ENCODE measurements at places on chromosomes 2 and 18.

GRCh38 chr18:23623040-23623439 lies 36.7 kb upstream of the NPC1 start:
- DNase-seq: no peak

GRCh38 chr2:164671664-164672396 lies 50.5 kb upstream of the GRB14 start:
- DNase-seq: no peak

DNA sequence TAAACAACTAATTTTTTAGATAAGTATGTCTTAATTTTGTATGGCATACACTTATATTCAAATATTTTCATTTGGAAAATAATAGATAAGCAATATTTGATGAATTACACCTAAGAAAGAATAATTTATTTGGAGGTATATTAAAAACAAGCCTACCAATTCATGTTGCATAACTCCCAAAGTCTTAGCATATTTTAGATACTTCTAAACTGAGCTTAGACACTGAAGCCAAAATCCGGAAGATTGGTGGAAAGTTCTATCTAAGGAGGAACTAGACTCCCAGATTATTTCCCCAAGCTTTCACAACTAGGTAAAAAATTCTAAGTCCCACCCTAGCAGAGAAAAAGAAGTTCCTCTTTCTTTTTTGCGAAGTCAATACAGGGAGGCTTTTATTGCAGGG lies 221.0 kb upstream of the MMADHC start:
- no peak for DNase-seq

GRCh38 chr2:201517094-201517493 lies 65.6 kb downstream of the STRADB start:
- DNase-seq: no peak

DNA sequence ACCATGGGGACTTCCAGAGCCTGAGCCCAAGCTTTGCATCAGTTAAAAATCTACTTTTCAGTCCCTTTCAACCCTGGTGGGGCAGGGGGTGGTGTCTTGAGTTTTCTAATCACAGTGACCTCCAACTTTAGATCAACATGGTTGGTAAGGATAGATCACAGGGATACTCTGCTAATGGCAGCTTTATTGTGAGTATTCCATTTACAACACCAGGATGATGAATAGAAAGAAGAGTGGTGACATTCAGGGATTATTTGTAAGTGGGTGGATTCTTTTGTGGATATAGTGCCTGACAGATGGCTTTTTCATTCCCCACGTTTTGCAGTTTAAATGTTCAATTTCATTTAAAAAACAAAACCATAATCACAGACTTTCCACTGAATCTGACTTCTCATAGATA lies 51.3 kb downstream of the ZNF532 start:
- DNase-seq: no peak

- DNase-seq: no peak
These were observed 9.0 kb upstream of the YWHAQ start for GRCh38 chr2:9639740-9640343.

DNA sequence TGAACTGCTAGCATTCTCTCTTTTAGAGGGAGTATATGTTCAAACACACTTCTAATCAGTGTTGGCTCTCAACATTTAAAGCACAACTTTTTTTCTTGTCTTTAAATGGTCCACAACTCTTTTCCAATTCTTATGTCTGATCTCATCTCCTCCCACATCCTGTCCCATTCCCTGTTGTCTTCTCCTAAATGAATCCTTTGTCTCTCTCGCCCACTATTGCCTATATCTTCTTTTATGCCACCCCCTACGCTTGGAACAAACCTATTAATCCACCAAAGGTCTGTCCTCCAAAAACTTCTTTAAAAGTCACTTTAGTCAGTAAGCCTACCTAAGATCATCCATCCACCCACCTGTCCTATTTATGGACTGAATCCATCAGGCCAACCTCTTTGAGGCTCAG lies 235.5 kb upstream of the SMAD7 start:
- no peak for DNase-seq

DNA sequence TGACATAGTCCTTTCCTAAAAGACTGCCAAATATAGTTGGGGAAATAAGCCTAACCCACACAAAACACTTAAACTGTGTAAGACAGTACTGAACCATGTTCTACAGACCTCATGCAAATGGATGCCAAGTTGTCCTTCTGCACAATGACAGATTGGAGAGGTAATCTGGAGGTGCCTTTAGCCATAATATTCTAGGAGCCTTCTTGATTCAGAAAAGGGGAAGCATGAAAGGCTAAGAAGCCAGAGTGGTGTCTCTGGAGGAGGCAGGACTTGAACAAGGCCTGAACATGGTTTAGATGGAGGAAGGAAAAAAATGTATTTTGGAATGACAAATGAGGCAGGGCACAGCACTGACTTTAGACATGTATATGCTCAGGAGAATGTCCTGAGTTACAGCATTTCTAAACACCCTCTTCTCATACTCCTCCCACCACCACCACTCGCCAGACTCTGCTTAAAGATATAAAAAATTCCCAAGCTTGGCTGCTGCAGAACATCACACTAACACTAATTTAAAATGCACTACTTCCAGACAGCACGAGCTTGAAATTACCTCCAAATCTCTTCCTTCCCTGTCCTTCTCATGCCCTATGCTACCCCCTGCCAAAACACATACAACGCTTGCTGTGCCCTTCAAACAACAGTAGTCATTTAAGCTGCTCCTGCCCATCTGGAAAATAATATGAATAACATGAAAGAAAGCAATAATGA lies 110.4 kb downstream of the ANKRD44 start:
- DNase-seq: no peak

DNA sequence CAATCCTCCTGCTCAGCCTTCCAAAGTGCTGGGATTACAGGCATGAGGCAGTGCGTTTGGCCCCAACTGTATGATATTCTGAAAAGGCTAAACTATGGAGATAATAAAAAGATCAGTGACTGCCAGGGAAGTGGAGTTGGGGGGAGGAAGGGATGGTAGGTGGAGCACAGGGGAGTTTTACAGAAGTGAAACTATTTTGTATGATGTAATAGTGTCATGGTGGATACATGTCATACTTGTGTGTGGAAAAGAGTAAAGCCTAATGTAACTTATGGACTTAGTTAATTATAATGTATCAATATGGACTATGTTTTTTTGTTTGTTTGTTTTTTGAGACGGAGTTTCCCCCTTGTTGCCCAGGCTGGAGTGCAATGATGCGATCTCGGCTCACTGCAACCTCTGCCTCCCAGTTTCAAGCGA lies 2.9 kb upstream of the GGCX start:
- DNase-seq: no peak

DNA sequence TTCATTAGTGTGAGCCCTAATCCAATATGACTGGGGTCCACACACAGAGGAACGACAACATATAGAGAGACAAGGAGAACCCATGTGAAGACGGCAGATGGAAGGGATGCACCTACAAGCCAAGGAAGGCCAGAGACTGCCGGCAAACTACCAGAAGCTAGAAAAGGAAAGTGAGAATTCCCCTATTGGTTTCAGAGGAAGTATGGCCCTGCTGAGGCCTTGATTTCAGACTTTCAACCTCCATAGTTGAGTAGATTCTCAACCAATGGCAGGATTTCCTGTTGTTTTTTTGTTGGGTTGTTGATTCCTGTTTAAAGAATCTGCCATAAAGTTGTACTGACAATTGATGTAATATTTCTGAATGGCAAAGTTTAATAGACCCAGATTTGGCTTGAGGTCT lies 241.5 kb downstream of the SATB2 start:
- DNase-seq: no peak

- no peak for DNase-seq
These were observed 195.6 kb downstream of the CLIP4 start for GRCh38 chr2:29310650-29311348.

- DNase-seq: no peak
These were observed 30.1 kb upstream of the GRB14 start for GRCh38 chr2:164651361-164651760.

- no peak for DNase-seq
These were observed 2.6 kb upstream of the STON1 start for GRCh38 chr2:48527226-48527885.

DNA sequence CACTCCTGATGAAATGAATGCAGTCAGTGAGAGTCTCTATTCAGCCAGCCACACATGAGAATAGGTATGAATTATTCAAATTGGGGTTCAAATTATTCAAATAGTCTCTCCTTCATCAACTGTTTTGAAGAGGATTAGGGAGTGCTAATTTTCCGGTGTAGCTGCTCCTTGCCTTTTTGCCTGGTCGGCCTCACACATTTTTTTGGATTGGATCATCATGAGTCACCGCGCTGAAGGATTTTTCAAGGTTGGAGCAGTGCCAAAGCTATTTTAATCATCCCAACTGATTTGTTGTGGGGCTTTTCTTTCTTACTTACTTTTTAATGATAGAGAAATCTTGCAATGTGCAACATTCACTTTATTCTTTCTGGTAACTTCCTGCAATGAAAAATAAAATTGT lies 2.4 kb upstream of the DTNA start:
- DNase-seq: no peak

DNA sequence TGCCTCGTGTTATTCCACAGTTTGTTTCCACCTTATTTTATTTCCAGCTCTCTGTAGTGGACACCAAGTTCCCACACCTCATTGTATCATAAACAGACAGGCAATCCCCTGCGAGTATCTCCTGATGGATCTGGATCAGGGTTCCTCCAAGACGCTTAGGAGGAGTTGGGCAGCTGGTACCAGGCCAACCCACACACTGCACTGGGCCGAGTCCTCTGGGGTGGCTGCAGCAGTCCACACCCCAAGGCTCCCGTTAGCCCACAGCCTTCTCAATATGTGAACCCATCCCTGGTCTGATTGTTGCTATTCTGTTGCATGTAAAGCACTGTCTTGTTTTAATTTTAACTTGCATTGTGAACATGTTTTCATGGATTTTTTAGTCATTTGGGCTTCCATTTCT lies 178.8 kb upstream of the RAB6C start:
- no peak for DNase-seq

DNA sequence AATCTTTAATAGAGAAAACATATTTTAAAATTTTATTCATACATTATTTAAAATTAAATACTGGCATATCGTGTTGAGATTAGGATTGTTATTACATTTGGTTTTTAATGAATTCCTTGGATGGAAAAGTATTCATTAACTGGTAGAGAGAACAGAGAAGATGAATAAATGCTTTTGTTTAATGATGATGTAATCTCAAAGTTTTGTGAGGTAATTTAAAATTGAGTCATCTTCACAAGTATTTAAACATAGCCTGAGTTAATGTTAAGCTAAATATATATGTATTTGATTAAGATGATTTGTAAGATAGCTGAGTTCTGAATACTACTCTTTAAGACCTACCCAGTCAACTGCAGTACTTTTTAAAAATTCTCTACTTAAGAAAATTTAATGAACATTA lies 713.4 kb upstream of the VRK2 start:
- DNase-seq: no peak

- no peak for DNase-seq
These were observed 52.4 kb upstream of the PTMA start for GRCh38 chr2:231655894-231656293.

DNA sequence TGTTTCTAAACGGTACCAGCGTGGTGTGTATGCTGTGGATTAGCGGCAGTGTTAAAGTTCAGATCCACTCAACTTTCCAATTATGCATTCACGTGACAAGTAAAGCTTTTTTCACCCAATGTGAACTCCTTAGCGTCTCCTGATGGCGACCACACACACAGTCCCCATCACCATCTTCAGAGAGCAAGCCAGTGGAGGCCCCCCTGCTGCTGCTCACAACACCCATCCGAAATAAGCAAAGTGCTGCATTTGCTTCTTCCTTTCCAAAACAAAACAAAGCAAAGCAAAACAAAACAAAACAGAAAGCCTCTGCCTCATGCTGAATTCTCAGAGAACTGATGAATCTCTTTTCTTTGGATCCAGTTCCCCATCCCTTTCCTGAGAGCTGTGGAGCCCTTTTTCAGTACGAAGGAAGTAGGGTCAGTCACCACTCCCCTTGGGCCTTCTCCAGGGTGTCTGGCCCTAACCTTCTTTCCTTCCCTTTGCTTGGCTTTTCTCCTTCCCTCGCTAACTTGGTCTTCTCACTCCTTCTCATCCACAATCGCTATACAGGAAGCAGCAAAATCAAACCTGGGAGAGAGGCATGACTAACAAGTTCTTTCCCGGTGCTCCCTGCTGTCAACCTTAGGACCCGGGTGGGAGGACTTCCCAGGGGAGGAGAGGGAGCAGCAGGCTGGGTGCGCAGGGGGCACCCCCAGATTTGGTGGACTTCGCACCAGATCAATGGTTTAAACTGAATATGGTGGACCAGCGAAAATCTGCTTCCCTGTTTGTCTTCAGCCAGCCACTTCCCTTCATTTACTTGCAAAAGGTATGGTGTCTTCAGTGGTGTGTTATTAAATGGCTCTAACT lies 56.0 kb downstream of the NRP2 start:
- DNase-seq: no peak

DNA sequence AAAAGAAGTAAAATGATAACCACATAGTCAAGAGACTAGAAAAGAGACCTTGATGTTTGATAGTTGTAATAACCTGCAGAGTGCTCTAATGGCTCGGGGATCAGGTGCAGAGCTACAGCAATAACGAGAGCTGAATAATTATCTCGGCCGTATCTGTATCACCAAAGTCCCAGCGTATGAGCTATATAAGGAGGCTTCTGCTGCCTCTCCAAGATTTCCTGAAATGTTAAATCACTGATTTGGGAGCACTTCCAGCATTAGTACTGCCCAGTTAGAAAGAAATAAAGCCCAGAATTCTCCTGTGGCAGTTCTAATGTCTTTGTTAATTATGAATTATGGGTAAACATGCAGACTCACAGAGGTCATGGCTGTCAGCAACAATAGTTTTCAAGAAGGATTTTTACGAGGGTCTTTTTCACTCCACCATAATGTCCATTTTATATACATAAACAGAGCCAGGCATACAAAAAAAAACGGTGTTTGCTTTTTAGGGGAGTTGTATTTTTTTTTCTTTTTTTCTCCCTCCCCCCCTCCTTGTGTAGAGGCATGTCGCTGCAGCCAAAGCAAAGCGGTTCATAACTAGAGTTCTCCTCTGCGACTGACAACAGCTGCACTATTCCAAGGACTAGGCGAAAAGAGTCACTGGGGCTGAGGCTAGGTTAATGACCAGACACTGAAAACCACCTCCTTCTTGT lies 168.3 kb upstream of the VRK2 start:
- DNase-seq: no peak

GRCh38 chr2:216206821-216207220 lies 97.7 kb downstream of the XRCC5 start:
- no peak for DNase-seq

- no peak for DNase-seq
These were observed 199.7 kb downstream of the PID1 start for GRCh38 chr2:229071292-229071976.

DNA sequence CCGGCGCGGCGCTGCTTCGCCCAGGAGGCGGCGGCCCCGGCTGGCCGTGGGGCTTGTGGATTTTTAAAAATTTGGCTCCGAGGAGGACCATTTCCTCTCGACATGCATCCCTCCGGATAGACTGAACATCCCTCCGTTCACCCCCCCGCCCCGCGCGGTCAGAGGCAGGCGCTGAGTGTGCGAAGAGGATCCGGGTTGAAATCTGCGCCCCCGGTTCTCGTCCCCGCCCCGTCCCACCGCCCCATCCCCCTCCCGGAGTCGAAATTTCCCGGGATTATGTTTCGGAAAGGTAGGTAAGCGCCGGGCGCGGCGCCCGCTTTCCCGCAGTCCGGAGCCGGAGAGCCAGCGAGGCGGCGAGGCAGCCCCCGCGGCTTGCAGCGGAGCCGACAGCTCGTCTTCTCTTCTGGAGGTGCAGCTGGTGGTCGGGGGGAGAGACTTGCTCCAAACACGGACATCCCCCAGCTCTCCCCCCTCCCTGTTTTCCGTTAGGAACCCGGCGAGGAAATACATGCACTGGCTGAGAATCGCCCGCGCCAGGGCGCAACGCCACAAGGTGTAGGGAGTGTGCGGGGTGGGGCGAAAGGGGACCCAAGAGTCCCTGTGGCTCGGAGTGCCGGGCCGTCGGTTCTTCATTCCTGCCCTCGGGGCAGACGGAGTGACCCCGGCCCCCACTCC lies at the start of gene PRKCE:
Gene PRKCE, plus strand, starts transcription at position 261 of the 675 bp plus-strand sequence.
- peak; percentile 8 for DNase-seq

Data from hematopoietic multipotent progenitor cell treated with erythropoietin and hydrocortisone succinate and interleukin-3 and kit ligand, for 8 days (in vitro differentiated cells).